CD4-positive, alpha-beta T cell treated with Interleukin-6 for 4 hours (primary cell): ENCODE measurements at places on chromosomes 11 and 22.

GRCh38 chr11:130780437-130780836, 135.8 kb downstream of the SNX19 start:
- DNase-seq, result no peak

DNA sequence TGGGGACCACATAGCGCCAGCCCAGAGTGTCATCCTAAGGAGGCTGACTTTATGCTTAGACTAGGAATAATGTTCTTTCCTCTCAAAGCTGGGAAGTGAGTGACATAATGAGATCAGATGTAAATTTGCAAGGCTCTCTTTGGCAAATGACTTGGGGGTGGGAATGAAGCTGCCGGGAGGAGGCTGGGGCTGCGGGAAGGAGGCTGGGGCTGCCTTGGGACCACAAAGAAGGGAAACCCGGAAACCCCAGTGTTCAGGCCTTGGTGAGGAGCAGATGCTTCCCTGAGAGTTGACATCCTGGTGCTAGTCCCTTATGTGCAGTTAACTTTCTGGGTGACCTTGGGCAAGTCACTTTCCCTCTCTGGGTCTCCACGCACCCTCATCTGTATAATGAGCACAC, 182.0 kb downstream of the CHST1 start:
- DNase-seq, result no peak

DNA sequence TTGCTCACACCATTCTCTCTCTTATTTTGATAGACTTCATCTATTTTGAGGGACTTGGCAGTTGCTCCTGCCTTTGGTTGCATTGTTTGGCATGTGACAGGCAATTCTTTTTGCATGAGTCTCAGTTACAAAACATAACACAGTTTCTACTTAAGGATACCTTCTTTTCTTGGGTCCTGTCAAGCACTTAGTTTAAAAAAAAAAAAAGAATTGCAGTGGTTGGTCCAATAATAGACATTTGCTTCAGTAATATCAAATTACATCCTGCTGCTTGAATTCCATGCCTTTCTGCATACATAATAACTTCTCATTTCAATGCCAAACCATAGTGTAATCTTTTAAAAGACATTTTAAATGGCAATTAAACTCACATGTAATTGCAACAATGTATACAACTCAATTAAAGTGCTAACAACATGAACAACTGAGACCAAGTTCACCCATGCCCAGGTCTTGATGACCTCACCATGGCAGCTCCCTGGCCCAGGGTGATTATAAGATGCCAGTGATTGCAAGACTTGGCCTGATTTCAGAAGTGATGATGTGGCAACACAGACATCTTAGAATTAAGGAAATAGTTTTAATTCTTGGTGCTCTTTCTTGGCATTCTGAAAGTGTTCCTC, 32.2 kb upstream of the PLET1 start:
- no peak for DNase-seq

DNA sequence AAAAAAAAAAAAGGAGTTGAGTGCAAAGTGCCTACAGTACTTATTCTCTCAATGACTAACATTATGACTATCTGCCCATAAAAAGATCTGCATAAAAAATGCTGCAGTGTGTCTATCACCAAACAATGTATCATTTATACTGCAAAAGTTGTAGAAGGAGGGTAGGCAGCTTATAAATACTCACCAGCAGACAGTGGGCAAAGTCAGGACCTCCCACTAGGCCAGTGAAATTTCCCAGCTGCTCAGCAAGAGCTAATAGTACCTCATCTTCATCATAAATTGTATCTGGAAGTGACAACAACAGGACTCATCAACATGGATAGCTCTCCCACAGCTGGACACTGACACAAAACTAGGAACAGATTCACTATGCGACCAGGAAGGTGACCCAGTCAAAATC, 1.6 kb downstream of the PPP2R1B start:
- no peak for DNase-seq

DNA sequence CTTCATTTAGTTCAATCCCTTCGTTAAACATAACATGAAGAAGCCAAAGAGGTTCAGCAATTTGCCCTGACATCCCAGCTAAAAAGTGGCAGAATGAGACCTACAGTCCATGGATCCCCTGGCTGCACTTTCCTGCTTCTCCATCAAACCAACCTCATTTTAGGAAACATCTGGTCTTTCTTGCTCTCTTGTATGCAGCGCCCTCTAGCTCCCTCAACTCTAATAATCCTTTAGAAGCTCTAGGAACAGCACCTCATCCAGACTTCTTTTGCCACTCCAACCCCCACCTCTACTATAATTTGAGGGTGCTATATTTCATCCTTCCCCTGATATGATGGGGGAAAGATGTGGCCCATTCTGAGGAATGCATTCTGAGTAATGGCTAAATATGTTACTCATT, 7.4 kb downstream of the CNTF start:
- peak; percentile 41 for DNase-seq

DNA sequence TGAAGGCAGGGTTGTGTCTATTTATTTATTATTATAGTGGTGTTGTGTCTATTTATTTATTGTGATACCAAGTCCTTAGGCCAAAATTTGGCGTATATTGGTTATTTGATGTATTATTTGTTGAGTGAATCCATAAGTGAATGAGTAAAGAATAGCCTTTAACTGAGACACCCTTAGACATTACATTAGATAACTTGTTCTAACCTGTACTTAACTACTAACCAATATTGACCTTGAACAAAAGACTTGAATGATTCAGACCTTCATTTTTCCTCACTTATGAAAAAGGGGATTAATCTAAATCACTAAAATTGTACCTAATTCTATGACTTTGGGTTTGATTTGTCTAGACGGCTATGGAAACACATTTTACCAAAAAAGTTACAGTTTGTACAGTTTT, 370.5 kb downstream of the JRKL start:
- no peak for DNase-seq

DNA sequence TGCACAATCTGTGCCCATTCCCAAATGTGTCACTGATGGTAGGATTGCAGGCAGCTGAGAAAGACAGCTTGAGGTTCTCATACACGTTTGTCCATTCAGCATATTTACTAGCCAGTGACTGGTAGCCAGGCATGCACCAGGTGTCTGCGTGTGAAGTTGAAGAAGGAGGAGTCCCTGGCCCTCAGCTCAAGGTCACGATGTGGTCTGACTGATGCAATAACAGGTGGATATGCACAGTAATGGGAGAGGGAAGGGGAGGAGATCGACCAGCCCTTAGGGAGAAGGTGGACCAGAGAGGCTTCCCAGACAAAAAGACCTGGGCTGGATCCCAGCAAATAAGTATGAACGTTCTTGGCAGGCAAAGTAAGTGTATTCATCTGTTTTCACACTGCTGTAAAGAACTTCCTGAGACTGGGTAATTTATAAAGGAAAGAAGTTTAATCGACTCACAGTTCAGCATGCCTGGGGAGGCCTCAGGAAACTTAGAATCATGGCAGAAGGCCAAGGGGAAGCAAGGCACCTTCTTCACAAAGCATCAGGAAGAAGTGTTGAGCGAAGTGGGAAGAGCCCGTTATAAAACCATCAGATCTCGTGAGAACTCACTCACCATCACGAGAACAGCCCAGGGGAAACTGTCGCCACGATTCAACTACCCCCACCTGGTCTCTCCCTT, 96.0 kb downstream of the MN1 start:
- no peak for DNase-seq

GRCh38 chr11:75076671-75077070, 20.0 kb downstream of the OR2AT4 start:
- DNase-seq, result no peak

GRCh38 chr11:19110295-19110694, 6.7 kb upstream of the ZDHHC13 start:
- no peak for DNase-seq

DNA sequence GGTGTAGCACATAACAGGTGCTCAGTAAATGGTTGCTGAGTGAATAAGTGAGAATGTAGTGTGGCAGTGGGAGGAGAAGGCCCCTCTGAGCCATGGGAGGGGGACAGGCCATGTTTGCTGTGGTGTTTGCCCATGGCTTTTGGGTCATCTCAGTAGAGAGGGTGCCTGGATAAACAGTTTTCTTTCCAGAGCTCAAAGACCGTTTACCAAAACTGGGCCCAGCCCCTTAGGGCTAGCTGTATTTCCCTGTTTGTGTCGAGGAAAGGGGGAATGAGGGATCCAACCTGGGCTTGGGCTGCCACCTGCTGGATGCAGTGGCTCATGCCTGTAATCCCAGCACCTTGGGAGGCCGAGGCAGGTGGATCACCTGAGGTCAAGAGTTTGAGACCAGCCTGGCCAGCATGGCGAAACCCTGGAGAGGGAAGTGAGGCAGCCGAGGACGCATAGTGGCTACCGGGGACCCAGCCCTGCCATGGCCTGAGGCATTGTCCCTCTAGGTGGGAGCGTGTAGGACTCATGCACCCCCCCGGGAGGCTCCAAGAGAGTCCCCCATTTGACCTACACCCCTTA, 8.7 kb upstream of the LTO1 start:
- DNase-seq, result no peak

- DNase-seq, result no peak
Observed at GRCh38 chr11:113113801-113114704, 152.8 kb downstream of the NCAM1 start.

GRCh38 chr11:43908191-43908590, 27.6 kb downstream of the ALKBH3 start:
- no peak for DNase-seq

DNA sequence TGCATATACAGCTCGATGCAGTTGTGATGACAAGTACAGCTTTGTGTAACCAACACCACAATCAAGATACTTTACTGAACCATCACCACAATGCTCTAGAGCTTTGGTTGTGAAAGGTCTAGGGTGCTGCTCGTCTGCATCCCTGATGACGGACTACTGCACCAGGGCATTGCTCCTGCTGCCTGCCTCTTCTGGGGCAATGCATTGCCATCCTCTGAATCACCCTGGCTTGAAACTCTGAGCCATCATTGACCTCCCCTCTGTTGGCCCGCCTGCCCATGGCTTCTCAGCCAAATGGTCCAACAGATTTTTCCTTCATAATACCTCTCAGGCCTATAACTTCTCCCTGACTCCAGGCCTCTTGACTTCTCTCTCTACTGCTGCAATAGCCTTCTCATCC, 77.4 kb upstream of the CSNK2A3 start:
- no peak for DNase-seq

GRCh38 chr11:128299132-128299726, 288.1 kb downstream of the ETS1 start:
- DNase-seq, result no peak

DNA sequence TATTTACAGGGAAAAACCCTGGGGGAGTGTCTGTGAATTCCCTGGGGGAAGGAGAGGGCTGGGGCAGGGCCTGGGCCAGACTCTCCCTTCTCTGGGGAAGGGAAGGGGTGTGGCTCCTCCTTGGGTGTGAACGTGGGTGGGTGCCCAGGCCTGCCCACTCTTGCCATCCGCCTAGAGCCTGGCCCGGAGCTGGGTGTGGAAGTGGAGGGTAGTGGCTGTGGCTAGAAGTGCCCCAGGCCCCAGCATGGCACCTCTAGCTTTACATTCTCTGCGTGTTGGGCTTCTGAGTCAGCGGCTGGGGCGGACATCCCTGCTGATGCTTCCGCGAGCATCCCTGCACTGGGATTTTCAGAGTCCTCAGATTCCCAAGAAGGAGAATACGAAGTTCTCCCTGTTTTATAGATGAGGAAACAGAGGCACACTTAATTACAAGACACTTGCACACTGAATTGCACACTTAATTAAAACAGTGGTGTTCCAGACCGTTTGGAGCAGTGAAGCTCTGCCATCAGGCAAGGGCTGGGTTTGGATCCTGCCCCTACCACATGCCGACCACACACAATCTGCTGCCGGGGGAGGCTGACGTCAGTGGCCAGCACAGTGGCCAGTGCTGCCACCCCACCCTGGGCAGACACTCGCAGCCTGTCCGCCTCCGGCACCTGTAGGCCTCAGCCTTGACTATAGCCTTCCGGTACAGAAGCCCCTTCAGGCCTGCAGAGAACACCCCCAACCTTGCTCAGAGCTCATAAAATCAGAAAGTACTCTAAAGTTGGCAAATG, 7.6 kb downstream of the BAD start:
- DNase-seq, result no peak

DNA sequence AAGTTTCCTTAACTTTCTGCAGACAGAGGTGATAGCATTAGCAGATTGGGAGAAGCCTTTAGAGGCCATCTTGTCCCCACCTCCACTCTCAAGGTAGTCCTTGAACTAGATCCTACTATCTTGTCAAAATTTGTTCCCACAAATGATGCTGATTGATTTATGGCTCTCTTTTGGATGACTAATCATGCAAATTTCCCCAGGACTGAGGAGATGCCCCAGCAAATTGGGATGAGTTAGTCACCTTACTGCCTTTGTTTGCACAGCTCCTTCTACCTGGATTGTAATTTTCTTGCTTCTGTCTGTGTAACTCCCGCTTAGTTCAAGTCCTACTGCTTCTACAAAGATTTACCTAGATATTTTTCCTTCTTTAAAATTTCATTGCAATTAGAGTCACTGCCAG, 391.4 kb upstream of the CADM1 start:
- DNase-seq, result no peak

DNA sequence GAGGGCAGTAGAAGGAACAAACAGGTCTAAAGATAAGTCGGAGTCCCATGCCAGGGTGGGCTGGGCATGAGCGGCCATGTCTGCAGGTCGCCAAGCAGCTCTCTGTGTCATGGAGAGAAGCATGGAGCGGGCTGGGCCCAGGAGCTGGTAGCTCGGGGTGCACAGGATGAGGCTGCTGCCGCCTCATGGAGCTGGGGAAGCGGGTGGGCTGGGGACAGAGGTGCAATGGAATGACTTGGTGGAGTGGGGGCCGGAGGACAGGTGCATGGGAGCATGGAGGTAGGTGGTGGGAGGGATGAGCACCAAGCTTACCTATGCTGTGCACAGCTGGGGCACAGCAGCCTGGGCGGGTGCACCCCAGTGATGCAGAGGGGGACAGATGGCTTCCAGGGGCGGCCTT, 3.6 kb downstream of the NRXN2 start:
- DNase-seq, result no peak

GRCh38 chr11:93005239-93005638, 35.8 kb downstream of the MTNR1B start:
- DNase-seq, result no peak

- DNase-seq, result no peak
Observed at GRCh38 chr22:40518840-40519239, 117.7 kb downstream of the MRTFA start.
